CD4-positive, alpha-beta T cell treated with Interleukin-10 for 1 hour (primary cell): ENCODE measurements at places on chromosomes 7 and 10.

- no peak for DNase-seq
Measured at GRCh38 chr10:6699336-6699735, 119.3 kb upstream of the PRKCQ start.

DNA sequence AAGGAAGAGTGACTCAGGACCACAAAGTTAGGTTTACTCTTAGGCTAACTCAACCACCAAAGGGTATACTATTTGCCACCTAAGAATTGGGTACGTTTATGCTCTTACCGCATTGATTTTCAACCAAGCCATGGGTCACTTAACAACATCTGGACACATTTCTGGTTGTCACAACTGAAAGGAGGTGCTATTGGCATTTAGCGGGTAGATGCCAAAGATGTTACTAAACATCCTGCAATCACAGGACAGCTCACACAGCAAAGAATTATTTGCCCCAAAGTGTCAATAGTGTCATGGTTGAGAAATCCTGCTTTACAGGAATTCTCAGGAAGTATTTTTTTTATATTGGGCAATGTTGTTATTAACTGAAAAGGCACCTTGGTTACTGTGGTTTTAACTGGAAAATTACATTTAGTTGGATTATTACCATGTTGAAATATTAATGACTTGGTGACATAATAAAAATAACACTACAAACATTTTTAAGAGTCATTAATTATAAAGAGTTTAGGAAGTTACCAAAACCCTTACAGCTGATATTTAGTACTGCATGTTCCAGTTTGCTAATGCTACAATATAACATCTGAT lies 185.0 kb upstream of the TMEM196 start:
- DNase-seq, result no peak

- no peak for DNase-seq
Measured at GRCh38 chr7:107838024-107838601, 35.1 kb upstream of the SLC26A3 start.

DNA sequence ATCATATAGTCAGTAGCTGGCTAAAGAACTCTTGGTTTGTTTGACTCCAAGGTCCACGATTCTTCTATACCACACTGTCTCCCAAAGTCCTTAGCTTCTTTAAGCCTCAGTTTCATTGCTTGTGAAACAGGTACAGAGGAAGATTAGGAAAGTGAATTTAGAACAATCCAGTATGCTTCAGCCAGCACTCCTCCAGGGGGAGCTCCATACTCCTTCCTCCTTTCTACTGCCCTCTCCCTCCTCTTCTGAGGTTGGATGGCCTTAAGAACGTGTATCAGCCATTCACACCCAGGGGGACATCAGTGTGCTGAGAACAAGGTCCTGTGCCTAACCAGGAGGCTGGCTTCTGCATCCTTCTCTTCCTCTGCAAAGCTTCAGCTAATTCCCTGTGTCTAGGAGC lies 54.8 kb upstream of the CALD1 start:
- no peak for DNase-seq

- DNase-seq, result no peak
Measured at GRCh38 chr10:1203704-1204103, 147.5 kb downstream of the WDR37 start.

DNA sequence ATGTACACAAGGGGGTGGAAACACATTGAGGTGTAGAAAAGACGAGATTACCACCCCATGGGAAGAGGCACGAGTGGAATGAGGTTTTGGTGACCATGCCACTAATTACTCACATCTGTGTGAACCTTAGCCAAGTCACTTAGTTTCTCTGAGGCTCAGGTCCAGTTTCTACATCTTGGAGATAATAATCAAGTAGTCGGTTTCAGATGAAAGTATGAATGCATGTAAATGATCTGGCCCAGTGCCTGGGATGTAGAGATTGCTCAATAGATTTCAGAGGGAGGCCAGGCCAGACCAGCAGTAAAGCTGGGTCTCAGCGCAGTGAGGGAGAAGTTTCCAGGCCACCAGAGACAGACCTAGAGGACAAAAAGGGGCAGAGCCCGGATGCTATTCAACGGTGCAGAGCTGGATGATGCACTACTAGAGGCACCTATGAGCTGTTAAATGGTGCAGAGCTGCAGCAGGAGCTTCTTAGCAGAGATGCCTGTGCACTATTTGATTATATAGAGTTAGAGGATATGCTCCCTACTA lies 725.1 kb downstream of the GRID1 start:
- no peak for DNase-seq

DNA sequence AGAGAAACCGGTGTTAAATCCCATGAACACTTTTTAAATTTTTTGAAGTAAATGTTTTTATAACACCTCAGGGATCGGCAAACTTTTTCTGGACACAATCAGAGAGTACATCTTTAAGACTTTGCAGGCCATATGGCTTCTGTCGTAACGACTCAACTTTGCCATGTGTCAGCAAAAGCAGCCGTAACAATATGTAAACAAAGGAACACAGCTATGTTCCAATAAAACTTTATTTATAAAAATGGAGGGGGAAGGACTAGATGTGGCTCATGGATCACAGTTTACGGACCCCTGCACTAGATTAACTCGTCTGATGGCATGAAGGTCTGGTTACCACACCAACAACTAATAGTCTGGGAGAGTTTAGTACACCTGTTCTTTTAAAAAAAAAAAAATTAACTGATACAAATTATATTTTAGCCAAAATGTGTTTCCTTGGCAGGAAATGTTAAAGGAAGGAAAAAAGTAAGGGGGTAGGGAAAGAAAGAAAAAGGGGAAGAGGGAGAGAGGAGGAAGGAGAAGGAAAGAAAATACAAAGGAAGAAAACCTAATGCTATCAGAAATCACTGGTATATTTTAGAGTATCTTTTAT lies 50.2 kb downstream of the ABI1 start:
- DNase-seq, result no peak

GRCh38 chr7:151822541-151823181 lies 54.3 kb downstream of the PRKAG2 start:
- DNase-seq, result no peak

DNA sequence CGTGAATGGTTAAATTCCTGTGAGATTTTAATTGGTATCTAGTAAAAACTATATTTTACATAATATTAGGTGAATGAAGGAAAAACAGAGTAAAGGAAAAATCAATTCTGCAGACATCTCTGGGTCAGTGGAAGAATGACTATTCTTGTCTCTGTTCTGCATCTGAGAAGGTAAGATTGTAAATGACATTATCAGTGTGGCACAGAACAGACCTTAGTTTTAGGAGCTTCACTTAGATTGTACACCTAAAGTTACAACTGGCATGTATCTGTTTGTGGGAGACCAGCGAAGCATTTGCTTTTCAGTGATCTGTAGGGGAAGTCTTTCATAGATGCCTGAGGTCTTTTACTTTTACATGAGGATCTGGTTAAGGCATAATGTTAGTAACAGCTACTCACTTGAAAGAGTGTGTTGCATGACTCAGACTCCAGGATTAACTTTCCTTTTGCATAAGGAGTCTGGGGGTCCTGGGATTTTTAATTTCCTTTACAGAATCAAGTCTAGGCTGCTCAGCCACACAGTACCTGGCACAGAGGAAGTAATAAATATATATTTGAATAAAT lies 56.2 kb downstream of the JMJD1C start:
- no peak for DNase-seq

- no peak for DNase-seq
Measured at GRCh38 chr10:110781139-110781538, 90.6 kb upstream of the PDCD4 start.

DNA sequence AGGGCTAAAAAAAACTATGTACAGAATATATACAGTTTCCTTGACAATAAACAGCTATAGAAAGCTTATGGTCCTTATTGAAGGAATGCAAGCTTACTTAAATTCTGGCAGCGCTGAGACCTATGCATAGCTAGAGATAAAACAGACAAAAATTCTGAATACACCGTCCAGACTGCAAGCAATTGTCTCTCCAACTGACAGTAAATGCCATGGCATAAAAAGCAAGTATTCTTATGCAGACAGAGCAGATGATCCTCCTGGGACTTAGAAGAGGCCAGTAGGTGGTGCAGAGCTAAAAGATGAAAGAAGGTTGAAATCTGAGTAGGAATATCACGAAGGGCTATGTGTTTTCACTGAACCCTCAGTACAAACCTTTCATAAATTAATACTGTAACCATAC lies 157.0 kb upstream of the CACNA2D1 start:
- DNase-seq, result no peak

DNA sequence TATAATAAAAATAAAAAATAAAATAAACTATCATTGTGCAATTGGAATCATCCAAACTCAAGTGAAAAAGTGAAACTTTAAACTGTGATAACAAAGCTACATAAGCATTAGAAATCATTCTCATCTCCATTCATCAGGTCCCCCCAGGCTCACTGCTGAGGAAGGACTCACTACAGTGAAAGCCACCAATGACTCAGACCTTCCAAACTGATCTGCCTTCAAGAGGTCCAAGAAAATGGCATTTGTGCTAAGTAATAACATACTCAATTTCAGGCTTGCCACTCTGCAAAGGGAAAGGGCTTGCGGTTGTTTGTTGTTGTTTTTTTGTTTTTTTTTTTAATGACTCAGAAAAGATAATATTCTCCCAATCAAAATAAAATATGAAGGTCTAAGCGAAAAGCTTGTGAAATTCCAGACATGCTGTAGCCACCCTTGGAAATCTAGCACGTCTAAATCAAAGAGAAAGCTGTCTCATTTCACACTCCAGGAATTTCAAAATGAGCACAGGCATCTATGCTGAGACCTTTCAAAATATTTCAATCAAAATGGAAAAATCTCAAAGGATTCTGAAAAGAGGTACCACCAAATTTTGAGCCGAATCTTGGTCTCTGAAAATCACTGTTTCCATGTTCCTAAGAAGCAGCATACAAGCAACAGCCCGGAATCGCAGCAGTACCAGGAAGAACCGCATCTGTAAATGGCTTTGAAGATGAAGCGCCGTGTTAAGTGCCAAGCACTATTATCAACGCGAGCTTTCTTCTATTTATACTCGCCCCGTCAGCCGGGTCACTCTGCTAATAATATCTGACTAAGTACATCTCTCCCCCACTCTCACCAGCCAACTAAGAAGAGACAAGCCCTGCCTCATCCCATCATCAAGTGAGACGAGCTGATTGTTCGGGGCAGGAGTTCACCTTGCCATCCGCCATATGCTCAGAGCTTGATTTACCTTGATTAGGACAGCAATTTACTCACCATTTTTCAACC lies 13.5 kb downstream of the SFMBT2 start:
- DNase-seq, result no peak

- DNase-seq, result peak; percentile 53
Measured at GRCh38 chr10:7045891-7046599, 364.8 kb downstream of the SFMBT2 start.

DNA sequence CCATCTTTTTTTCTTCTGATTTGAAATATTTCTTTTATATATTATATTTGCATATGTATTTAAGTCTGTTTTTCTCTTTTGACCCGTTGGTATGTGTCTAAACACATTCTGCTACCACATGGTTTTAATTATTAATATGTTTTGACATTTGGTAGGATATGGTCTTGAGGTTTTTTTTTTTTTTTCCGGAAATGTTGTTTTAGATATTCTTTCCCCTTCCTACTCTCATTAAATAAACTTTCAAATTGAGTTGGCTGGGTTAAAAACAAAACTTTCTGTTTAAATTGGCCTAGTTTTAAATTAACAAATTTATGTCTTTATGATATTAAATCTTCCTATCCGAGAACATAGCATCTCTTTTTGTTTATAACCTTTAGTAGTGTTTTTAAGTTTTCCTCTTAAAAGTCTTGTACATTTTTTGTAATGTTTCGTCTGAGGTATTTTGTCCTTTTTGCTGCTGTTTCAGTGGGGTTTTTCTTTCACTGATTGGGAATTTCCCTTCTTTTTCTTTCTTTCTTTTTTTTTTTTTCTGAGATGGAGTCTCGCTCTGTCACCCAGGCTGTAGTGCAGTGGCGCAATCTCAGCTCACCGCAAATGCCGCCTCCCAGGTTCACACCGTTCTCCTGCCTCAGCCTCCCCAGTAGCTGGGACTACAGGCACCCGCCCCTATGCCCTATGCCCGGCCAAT lies 25.4 kb downstream of the STAM start:
- DNase-seq, result peak; percentile 72

DNA sequence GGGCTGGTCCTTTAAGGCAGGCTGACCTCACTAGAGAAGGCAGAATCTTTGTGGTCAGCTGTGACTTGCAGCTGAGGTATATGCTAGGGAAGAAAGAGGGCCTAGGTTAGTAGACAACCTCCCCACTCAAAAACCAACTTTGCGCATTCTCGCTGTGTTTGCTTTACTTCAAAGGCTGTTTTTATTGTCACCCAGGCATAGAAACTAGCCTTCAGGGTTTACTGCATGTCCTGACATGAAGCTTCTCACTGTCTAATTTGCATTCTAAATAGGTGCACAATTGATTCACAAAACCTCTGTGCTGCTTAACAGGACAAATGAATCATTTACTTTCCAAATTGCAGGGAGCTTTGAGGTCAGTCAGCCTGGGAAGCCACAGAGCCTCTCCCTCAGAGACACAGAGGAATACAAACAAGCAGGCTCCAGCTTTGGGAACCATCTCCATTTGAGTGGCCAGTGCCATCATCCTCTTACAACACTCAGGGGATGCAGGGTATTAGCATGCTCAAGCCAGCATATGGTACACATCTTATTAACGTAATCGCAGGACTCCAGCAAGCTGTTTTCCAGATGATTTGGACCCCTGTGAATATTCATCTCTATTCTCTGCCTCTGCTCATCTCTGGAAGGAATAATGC lies 596.4 kb upstream of the GHITM start:
- no peak for DNase-seq

DNA sequence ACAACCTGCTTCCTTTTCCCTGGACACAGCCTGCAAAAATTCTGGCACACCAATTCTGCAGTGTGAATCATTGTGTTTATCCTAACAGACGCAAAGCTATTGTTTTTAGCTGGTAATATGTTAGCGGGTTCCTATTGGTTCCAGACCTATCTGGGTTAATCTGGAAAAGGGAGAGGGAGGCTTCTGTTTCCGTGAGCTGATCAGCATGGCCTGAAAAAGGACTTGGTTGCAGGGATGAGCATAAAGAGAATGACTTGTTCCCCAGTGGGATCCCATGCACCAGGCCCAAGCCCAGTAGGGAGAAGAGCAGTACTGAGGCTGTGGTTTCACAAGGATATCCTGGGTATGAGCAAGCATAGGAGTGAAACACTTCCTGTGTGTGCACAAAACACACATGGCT lies 78.4 kb downstream of the PDE1C start:
- DNase-seq, result no peak

DNA sequence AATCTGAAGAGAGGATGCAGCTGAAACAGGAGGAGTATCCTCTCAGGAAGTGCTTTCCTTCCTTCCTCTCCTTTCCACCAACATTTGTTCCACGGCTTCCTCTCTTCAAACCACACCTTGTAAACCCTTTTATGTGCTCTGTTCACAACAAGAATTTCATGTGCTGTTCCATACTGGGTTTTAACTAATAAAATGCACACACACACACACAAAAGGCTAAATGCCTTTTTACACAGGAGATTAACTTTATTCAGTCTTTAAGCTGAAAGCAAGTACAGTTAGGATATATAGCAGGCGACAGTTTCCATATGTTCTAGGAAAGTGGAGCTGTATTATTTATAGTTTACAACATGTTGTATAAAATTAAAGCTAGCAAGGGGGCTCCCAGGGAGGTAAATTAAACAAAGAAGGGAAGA lies 106.7 kb downstream of the REEP3 start:
- no peak for DNase-seq

GRCh38 chr10:101845893-101846292 lies 2.3 kb upstream of the KCNIP2 start:
- no peak for DNase-seq
